ENCODE measurements at places on chromosomes 7 and 10.

DNA sequence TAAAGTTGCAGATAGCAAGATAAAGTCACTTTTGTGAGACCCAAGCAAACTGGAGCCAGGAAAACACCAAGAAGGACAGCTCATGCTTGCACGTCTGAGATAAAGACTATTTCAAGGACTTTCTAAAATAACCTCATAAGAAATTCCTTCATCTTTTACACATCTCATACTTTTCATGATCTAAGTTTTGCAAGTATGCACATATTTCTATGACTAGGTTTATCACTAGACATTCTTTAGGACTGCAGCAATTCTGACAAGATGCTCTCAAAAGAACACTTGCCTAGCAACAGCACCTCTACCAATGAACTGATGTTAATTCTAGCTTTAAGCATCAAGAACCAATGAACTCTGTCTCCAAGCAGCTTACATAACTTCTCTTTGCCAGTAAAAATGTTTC lies 457.6 kb downstream of the SEMA3D start:
- no peak for DNase-seq

- DNase-seq: no peak
Measured at GRCh38 chr7:87886875-87887274, 10.6 kb downstream of the DBF4 start.

GRCh38 chr10:85624511-85624910 lies 742.1 kb downstream of the GRID1 start:
- DNase-seq: no peak

DNA sequence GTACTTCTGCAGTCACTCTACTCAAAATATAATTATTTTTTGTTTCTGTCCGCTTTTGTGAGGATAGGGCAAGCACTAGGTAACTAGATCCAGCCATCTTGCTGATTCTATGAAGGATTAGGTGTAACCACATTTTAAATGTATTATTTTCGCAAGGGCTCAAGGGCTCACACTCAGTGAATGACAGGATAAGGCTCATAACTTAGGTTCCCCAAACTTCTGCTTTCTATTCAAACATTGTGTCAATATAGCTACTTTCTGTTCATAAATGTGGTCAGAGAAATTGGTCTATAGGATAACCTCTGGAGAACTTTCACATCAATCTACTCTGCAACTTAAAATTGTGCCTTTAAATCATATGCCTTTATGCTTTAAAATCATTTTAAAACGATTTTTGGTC lies 1141.2 kb downstream of the SORCS1 start:
- DNase-seq: no peak

DNA sequence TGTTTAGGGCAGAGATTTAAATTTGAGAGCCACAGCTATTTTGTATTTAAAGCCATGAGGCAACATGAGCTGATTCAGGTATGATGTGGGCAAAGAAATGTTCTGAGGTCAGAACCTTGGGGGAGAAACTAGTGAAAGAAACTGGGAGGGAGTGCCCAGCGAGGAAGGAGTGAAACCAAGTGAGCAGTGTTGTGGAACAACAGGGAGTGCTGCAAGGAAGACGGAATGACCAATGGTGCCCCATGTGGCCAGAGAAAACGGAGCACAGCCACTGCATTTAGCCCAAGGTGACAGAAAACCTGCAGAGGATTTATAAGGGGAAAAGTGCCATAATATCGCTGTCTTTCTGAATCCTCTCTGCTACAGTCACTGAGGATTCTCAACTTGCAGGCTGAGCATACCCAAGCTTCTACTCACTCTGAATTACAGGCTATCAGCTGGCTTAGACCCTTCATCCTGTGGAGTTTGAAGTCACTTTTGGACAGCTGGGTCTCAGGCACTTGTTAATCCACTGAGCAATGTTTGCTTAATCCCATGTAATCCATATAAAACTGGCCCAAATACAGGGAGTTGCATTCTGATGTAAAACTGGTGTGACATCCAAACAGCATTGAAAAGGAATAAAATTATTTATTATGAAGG lies 777.3 kb downstream of the CCSER2 start:
- DNase-seq: no peak

GRCh38 chr7:95517458-95517857 lies 31.7 kb downstream of the ASB4 start:
- DNase-seq: no peak

- no peak for DNase-seq
Measured at GRCh38 chr7:131940621-131941165, 384.3 kb upstream of the PODXL start.

DNA sequence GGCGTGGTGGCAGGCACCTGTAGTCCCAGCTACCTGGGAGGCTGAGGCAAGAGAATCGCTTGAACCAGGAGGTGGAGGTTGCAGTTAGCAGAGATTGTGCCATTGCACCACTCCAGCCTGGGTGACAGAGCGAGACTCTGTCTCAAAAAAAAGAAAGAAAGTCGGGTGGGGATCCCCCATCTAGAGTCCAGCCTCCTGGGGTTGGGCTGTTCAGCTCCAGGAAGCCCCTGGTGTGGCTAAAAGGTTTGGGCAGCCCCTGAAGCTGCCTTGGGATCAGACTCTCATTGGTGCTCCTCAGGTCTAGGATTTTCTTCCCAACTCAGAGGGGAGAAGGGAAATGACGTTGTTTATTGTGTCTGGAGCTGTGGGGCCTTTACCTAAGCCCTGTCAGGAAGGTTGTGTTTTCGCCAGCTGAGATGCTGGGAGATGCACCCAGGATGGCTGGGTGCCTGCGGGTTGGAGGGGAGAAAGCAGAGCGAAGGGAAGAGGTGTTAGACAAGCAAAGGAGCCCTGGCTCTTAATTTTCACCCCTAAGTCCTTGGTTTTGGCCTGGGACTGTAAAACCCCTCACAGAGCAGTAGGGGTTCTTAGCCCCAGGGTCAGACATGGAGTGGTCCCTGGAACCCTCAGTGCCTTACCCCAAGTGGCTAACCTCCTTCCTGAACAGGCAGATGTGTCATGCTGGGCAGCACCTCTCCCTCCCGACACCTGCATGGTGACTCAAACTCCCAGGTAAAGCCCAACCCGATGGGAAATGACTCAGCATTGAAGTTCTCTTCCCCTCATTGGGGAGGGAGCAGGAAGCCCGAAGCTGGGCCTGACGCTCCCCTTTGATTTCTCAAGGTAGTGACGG lies 21.1 kb downstream of the PLAU start:
- DNase-seq: no peak

- DNase-seq: no peak
Measured at GRCh38 chr7:131250331-131250730, 77.3 kb upstream of the MKLN1 start.

DNA sequence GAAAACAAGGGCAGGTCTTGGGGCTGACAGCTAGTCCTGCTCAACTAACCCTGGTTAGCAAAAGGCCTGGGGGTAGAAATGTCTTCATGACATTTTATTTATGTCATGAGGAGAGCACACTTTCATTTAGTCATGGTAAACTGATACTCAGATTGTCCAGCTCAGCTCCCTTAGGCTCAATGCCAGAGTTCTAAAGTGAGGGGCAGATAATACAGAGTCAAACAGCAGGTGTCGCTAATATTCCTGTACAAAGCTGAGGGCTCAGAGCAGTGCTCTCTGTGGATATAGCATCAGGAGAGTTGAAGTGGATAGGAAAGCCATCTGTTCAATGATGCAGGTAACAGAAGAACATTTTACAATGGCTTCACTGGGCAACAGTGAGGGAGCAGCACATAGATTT lies 26.8 kb upstream of the CALCR start:
- DNase-seq: no peak

- DNase-seq: no peak
Measured at GRCh38 chr10:43209074-43209455, 57.8 kb downstream of the RASGEF1A start.

GRCh38 chr7:146728611-146729010 lies 612.0 kb downstream of the CNTNAP2 start:
- no peak for DNase-seq

DNA sequence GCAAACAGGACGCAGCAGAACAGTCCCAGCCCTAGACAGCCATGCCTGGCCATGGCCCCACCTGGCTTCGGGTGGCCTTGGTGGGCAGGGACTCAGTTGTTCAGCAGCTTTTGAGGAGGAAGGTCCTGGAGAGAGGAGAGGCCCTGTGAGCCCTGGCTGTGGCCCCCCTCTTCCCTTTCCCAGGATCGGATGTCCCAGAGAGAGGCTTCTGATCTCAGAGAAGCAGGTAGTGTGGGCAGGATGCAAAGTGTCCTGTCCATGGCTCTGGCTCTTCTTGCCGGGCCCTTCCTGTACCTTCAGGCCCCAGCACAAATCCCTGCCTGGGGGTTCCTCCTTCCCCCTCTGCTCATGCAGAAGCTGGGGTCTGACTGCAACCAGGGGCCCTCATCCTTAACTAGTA lies 1.6 kb downstream of the PRRT4 start:
- DNase-seq: no peak

DNA sequence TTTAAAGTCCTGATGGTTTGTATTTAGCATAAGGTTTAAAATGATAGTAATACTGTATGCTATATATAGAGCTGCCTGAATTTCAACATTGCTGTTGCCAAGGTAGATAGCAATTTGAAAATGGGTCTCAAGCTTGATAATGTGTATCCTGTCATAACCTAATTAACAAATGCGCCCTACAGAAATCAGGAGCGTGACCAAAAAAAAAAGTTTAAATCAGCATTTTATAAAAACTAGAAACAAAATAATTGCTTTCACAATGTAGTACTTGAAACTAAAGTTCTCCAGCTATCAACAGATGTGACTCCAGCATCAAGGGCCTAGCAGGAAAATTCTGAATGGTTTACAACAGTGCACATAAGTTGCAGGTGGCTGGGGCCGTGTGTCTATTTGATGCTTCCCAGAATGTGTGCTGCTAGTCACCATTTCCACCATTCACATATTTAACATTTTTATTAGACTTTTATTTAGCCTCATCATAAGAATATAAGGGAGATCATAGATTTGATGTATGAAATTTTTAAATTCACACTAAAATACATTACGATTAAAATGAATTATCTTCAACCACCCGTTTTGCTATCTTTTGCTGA lies 14.1 kb downstream of the FXYD4 start:
- DNase-seq: no peak

- no peak for DNase-seq
Measured at GRCh38 chr7:20825555-20825954, 38.9 kb upstream of the SP8 start.

DNA sequence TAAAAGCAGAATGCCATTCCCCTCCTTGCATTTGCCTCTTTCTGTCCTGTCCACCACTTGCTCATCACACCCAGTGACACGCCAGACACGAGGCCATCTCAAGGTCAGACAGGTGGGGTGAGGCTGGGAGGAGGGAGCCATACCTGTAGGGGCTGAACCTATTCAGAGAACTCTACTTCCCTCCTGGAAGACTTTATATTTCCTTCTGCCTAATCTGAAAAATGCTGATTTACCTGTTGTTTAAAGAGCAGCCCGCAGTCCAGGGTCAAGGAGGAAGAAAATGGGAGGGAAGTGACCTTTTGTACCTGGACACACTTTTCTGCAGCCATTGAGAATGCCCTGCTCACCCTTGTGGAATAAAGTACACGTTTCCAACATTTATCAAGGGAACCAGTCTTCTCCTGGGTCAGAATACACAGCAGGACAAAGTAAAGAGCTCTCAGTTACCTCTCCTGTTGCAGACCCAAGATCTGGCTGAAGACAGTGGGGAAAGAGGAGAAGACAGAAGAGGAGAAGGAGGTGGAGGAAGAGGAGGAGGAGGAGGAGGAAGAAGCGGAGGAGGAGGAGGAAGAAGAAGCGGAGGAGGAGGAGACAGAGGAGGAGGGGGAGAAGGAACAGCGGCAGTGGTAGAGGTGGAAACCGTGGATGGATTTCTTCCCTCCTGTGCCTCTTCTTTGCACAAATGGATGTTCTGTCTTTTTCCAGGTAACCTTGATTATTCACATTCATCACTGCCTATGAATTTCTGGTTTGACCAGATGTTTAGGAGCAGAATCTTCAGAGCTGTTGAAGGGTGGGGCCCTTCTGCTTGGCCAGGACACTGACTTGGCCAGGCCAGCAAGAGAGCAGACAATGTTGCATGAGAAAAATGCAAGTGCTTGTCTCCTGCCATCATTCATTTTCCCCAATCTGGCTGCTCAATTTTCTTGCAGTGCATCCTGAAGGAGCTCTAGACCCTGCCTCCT lies 1.2 kb upstream of the BLNK start:
- no peak for DNase-seq

- DNase-seq: no peak
Measured at GRCh38 chr10:26844396-26844975, 16.3 kb downstream of the ABI1 start.

DNA sequence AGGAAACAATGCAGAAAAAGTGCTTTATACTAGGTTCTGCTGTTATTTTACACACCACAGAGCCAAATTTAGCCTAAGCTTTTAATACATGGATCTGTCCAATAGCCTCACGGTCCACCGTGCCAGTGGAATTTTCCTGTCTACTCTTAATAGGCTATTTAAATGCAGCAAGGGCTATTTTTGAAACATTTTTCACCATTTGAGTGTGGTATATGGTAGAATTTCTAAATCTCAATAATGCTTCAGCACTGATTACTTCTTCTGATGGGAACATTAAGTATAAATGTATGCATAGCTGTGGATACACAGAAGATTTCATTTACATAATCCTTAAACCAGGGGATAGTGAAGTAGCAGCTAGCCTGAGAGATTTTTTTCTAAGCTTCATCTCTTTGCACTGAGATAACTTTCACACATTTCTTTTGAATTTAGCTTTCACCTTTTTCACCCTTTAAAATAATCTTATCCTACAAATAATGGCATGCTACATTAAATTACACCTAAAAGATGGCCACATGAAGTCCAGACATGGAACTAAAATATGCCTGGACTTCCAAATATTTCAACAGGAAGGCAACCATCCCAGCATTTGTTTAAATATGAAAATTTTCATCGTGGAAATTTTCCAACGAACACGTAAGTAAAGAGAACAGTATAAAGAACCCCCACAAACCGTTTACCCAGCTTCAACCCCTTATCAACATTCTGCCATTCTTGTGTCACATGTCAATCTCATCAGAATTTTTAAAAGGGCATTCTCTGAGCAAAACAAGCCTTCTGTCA lies 45.4 kb downstream of the AMPH start:
- no peak for DNase-seq

DNA sequence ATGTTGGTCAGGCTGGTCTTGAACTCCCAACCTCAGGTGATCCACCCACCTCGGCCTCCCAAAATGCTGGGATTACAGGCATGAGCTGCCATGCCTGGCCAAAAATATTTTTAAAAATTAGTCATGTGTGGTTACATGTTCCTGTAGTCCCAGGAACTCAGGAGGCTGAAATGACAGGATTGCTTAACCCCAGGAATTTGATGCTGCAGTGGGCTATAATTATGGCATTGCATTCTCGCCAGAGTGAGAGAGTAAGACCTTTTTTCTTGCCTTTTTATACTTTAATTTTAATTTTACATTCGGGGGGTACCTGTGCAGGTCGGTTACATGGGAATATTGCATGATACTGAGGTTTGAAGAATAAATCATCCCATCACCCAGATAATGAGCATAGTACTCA lies 86.6 kb upstream of the ZNF92 start:
- no peak for DNase-seq

Measured in thoracic aorta (tissue), 2 donors.